ENCODE measurements at places on chromosomes 2 and 18. TPM values are rescaled to one million over a fixed set of nuclear protein-coding genes. Genes with fewer than 3 reads are reported as not detected.

The POTEJ gene
- not detected for total RNA-seq

The MPP4 gene
- total RNA-seq = 0.92 TPM

The MYOM1 gene
- total RNA-seq = 14.5 TPM

The UGGT1 gene
- total RNA-seq = 38.9 TPM

The ESPNL gene
- 0.29 TPM for total RNA-seq

The BCL11A gene
- total RNA-seq = 33.4 TPM

The KCNE4 gene
- total RNA-seq = 6.5 TPM

The SAG gene
- not detected for total RNA-seq

The BMP10 gene
- not detected for total RNA-seq

The LIMS4 gene
- 1.4 TPM for total RNA-seq

- peak; percentile 73 for DNase-seq
Measured at GRCh38 chr2:98912221-98912851, 23.7 kb downstream of the CRACDL start.

GRCh38 chr2:169232551-169233154, 129.7 kb downstream of the LRP2 start:
- DNase-seq = no peak

DNA sequence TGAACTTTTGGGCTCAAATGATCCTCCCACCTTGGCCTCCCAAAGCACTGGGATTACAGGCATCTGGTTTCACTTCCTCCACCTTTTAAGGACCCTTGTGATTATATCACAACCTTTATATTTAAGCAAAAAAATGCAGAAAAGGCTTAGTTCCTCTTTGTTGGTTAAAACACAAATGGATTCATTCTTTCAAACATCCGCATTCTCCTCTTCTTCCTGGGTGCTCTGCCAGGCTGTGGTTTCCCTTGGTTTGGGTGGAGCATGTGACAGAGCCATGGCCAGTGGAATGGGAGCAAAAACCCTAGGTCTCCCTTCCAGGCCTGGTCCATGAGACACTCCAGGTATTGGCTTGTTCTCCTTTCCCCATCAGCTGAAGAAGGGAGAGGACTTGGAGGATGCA, 9.9 kb upstream of the SLC66A3 start:
- DNase-seq = no peak

- DNase-seq = no peak
Measured at GRCh38 chr18:12306752-12307700, 1.0 kb upstream of the TUBB6 start.

DNA sequence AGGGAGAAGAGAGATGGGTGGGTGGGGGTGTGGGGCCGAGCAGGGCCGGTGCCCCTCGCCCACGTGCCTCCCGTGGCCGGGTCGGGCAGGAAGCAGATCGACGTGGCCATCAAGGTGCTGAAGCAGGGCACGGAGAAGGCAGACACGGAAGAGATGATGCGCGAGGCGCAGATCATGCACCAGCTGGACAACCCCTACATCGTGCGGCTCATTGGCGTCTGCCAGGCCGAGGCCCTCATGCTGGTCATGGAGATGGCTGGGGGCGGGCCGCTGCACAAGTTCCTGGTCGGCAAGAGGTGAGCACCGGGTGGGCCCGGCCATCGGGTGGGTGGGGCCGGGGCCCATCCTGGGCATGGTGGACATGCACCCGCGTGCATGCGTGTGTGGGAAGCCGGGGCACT, 21.8 kb downstream of the ZAP70 start:
- no peak for DNase-seq

GRCh38 chr2:64857581-64858471, 131.4 kb upstream of the SLC1A4 start:
- DNase-seq = peak; percentile 51

DNA sequence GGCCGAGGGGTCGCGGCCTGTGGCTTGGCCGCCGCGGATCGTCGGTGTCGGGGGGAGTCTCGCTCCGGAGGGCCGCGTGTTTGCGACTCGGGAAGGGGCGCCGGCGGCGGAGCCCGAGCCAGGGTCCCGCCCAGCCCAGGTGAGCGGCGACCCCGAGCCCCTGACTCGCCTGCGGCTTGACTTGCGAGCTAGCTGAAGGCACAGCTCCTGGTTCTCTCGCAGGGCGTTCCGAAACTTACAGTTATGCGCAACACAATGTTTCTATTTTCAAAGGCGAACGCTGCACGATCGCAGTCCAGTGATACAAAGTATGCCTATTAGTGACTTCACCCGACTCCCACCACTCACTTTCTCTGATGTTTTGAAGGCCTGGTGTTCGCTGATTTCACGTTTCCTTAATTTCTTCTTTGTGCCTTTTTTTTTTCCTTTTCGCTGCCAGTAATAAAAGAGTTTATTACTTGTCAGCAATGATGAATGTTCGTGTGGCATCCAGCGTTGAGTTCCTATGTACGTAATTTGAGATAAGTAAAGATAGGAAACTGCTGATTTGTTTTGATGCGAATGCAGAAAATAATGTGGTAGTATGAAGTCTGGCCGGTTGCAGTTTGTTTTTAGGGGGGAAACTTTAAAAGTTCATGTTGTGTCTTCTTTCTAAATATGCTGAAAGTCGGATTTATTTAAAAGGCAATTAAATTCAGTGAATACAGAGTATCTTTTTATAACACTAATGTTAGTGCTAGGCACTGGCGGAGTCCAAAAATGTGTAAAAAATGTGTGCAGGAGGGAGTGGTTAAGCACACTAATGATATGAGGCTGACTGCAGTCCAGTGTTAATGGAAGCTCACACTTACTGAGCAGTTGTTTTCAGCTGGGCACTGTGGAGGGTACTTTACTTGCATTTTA, 706 bp downstream of the UBXN2A start:
- no peak for DNase-seq

DNA sequence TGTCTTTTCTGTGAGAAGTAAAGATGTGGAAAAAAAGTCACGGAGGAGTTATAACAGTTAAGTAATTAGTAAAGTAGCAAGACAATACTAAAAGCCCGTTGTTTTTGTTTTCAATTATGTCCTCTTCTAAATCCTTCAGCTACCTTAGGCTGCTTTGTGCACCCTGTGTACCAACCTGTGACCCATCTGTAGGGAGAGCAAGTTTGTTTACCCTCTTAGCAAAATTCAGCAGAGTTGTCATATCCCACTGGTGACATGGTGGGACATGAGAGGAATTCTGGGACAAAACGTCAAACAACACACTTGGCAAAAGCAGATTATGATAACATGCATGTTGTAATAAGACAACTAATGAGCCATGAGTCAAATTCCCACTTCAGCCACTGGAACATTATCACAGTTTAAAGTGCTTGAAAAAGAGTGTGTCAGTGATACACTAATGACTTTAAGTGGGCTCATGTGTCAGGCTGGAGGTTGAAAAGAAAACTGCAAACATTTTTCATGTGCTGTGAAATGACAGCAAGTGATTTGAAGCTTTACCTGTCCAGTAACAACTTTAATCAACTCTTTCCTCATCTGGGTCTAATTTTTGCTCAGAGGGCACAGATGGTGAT, 392.8 kb upstream of the ACVR2A start:
- DNase-seq = no peak

GRCh38 chr18:53745224-53745967, 479.1 kb downstream of the MBD2 start:
- DNase-seq = no peak

DNA sequence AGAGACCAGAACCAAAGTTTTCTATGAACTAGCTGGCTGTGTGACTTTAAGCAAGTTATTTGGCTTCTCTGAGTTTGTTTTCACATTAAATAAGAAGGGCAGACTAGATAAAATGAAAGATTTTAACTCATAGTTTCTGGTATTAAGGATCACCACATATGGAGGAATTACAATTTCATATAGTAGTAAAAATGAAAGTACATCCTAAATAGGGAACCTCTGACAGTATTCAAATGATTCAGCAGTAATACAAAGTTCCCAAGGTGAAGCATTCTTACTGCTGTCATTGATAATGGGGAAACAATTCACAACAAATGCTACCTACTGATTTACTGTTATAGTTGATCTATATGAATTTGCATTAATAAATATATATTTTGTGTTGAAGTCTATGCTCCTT, 170.3 kb upstream of the VRK2 start:
- DNase-seq = no peak

- DNase-seq = no peak
Measured at GRCh38 chr2:192159736-192160135, 35.0 kb downstream of the TMEFF2 start.

- DNase-seq = no peak
Measured at GRCh38 chr18:77168811-77169311, 36.3 kb upstream of the MBP start.

DNA sequence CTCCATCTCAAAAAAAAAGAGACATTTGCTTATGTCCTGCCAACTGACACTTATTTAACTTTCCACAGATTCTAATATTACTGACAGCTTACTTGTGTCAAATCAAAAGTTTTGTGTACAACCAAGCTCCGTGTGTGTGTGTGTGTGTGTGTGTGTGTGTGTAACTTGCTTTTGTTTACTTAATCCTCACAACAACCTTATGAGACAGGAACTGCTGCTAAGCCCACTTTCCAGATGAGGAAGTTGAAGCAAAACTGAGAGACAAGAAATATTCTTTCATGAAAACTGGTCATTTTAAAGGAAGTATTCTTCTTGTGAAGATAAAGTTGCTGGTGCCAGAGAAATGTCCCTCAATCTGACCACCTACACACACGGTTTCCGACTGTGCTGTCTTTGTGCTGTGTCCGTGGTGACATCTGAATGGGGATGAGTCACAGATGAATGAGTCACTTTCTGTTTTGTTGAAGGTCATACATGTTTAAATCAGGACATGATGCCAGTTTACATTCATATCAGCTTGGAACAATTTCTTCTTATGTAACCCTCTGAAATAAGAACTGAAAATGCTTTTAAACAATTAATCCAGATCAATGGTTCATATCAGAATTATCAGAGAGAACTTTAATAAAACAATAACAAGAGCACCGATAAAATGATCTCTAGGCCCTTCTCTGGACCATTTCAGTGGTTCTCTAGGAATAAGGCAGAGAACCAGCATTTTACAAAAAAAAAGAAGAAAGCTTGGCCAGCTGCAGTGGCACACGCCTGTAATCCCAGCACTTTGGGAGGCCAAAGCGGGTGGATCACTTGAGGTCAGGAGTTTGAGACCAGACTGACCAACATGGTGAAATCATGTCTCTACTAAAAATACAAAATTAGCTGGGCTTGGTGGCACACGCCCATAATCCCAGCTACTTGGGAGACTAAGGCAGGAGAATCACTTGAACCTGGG, 95.5 kb downstream of the THNSL2 start:
- peak; percentile 18 for DNase-seq

GRCh38 chr2:100747551-100747950, 72.4 kb upstream of the NPAS2 start:
- DNase-seq = no peak

GRCh38 chr2:64594226-64594989, 59.3 kb downstream of the SERTAD2 start:
- DNase-seq = no peak

DNA sequence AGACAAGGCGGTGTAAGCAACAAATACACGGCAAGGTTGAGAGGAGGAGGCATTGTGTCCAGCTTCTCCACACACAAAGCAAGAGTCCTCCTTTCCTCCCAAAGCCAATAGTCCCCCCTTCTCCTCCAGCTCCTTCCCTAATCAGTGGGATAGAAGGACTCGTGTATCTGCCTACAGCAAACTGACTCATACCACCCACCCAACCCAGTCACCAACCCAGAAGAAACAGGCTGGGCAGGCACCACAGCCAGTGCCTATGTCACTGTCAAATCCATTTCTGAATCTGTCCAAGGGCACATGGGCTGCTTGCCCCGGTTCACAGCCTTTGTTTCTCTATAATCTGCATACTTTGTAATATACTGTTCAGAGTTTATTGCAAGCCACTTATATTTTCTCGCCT, 19.2 kb upstream of the NMS start:
- DNase-seq = no peak

- DNase-seq = no peak
Measured at GRCh38 chr18:37874721-37875120, 309.1 kb upstream of the CELF4 start.

DNA sequence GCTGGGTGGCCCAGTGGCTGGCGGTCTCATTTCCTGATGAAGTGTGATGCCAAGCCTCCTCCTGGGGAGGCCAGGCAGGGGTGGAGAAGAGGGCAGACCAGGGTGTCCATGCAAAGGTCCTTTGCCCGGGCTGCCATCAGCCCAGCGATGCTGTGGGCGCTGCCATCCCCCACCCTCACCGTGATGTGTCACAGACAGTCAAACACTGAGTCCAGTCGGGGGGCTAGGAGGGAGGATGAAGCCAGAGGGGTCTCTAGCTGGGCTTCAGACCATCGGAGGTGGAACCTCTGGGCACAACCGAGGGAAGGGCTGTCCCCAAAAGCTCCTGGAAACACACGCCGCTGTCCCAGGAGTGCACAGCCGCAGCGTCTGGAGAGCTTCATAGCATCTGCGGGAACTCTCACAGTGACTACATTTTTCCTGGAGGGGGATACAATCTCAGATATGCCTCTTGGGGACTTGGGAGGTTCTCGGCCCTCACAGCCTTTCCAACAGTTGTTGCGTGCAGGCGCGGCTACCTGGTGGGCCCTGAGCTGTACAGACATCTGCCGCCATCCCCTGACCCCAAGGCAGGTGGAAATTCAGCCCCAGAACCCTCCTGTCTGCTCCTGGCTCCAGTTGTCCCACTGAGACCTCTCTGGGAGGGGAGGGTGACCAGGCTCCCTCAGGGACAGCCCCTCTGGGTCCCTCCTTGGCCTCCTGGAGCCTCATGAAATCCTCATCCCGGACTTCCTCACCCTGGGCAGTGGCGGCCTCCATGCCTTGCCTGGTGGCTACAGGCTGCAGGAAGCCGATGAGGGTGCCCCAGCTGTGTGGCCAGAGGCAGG, 26.5 kb upstream of the OTOS start:
- DNase-seq = no peak

DNA sequence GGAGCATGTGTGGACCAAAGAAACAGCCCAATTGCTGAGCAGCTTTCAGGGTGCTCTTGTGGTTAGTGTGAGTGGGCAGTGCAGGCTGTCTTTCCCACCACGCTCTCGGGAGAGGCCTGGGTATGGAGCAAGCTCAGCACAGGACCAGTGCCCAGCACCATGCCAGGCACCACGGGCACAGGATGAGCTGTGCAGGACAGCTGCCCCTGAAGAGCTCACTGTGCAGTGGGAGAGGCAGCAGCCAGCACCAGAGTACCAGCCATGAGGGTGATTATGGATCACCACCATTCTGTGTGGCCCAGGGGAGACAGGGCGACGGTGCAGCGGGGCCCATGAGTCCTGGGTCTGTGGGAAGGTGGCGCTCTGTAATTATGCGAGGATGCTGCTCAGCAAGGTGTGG, 29.7 kb upstream of the FAHD2A start:
- peak; percentile 33 for DNase-seq

DNA sequence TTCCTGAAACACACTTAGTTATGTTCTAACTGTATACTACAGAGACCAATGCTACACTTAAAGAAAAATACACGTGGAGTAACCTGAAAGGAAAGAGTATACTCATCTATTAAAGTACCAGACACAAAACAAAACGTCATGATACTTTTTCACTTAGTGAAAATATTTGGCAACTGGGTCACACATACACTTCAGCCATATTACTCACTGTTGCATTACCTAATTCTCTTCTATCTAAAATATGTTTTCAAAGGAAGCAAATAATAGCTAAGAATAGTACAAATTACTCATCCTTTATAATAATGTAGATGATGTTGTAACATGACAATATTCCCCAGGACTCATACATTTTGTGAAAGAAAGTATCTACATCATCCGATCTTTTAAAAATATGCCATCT, 76.5 kb upstream of the EPB41L3 start:
- DNase-seq = no peak
